ENCODE measurements at places on chromosomes 4 and X.
A peak's percentile ranks its signal among the peaks of the same experiment; 100 is the strongest.

- no peak for DNase-seq
Observed at GRCh38 chr4:107279733-107280132, 243.6 kb upstream of the DKK2 start.

GRCh38 chr4:88240297-88240714 lies 44.1 kb downstream of the PPM1K start:
- no peak for DNase-seq

DNA sequence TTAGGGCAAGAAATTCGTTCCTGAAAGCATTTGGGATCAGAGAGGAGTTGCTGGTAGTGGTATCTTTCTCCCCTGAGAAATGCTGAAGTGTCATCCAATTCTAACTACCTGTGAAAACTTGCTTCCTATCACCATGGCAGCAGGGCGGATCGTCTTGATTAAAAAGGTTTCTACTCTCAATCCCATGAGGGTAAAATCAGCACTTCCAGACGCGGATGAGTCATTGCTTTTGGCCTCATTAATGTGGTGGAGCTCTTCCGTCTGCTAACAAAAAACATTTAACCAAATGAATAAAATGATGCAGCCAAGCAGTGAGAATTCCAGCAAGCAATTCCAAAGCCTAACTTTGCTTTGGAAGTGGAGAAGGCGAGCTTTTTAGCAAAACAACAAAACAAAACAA lies 325.6 kb downstream of the CAMK2D start:
- no peak for DNase-seq

GRCh38 chrX:22392133-22392948 lies 119.6 kb downstream of the CBLL2 start:
- no peak for DNase-seq

- DNase-seq = no peak
Observed at GRCh38 chrX:150203248-150203645, 159.9 kb upstream of the MAMLD1 start.

GRCh38 chr4:138716559-138717335 lies 298.8 kb upstream of the NOCT start:
- no peak for DNase-seq

DNA sequence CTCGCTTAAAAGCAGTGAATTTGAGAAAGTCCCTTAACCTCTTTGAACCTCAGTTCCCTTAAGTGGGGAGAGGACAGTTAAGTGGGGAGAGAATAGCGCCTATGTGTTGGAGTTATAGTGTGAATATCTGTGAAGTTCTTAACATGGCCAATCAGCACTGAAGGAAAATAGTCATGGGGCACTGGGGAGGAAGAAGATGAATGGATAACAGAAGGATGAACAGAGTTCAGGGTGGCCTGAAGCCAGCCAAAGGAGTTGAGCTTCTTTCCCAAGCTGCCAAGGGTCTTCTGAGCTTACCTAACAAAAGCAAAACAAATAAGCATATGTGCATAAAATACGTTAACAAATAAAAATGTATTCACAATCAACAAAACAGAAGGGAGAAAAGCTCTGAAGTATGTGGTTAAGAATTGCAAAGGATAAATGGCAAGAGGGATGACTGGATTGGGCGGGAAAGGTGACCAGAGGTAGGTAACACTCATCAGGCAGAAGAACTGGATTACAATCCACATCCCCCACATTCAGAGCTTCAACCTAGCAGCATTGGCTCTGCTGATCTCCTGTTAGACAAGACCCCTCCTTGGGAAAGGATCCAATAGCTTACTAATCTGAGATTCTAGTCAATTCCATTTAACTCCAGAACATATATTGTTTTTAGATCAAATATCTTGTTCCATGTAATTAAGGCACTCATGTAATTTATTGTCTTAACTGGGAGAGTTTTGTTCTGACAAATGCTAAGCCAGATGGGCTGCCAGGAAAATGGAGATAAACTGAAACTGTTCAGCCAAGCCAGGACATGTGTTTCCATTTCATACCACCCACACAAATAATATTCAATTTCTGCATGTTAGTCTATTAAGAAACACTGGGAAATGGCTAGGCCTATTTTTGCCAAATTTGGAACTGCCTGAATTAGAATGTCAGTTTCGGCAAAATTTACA lies 221.2 kb downstream of the LDB2 start:
- DNase-seq = no peak

- DNase-seq = peak; percentile 22
Observed at GRCh38 chr4:75916091-75916661, 13.9 kb upstream of the PPEF2 start.

- no peak for DNase-seq
Observed at GRCh38 chrX:109959356-109959871, 43.5 kb upstream of the TMEM164 start.

- DNase-seq = no peak
Observed at GRCh38 chr4:74896595-74896994, 36.3 kb upstream of the PARM1 start.

DNA sequence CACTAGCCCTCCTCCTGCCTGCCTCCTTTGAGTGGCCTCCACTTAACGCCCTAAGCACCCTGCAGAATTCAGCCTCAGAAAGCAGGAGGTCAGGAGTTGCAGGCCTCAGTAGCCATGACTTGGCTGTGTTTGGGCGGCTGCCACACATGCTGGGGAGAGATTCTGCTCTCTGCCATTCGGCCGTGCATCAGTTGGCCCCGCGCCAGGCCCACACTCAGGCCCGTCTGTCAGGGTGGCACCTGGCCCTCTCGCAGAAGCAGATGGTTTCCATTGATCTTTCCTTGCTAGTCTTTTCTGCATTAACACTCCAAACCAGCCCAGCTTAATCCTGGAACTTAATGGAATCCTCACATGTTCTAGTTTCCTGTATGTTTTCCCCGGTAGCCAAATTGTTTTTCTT lies 30.7 kb upstream of the ATP6AP2 start:
- DNase-seq = peak; percentile 60

GRCh38 chr4:182250446-182250845 lies 7.2 kb downstream of the TENM3 start:
- DNase-seq = no peak

DNA sequence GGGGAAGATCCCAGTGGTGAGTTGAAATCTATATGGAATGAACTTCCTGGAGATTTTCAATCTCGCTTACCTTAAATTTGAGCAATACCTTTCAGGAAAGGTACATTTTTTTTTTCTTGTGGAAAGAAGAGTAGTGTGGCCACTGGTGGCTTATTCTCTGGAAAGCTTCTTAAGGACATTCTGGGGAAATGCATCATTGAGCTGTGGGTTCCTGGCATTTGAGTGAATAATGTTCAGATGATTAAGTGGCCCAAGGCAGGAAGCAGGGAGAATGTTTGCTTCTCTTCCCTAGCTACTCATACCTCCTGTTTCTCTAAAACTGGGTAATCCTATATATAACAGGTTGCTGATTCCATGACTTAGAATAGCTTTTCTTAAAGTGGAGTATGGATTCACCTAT lies 31.8 kb downstream of the STAG2 start:
- DNase-seq = no peak

- DNase-seq = no peak
Observed at GRCh38 chr4:39051492-39051891, 10.5 kb upstream of the KLHL5 start.

DNA sequence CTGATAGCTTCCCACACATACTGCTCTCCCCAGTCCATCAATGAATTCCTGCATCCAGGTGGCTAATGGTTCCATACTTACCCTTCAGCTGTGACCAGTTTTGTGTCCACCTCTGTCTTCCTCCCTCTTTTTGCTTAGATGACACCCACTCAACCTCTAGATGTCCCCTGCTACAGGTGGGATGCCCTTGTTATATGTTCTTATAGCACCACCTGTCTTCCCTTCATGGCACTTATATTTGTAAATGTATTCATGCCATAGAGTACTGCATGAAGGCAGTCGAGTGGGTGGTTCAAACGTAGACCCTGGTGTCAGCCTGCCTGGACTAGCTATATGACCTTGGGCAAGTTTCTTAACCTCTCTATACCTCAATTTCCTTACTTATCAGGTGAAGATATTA lies 6.5 kb upstream of the USP46 start:
- no peak for DNase-seq

- DNase-seq = no peak
Observed at GRCh38 chr4:185435466-185435865, 9.7 kb upstream of the UFSP2 start.

GRCh38 chrX:155068165-155068564 lies 2.8 kb downstream of the CMC4 start:
- DNase-seq = no peak

DNA sequence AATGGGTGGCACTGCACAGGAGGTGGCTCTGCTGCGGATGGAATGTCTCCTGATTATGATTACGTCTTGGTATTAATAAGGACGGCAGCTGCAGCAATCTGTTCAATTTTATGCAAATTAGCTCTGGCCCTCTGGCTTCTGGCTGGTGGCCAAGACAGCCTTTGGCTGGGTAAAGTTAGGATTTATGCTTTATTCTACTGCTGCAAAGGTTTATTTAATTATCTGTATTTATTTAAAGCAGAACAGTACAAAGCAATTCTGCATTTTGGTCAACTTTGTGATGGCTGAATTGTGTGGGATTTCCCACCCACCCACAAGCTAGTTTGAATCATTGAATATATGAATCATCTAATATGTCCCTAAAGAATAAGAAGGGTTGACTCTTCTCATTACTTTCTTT lies 745.6 kb upstream of the FAM241A start:
- DNase-seq = peak; percentile 33

GRCh38 chrX:39805022-39805421 lies 292.7 kb downstream of the BCOR start:
- DNase-seq = no peak

GRCh38 chrX:9824554-9824953 lies 38.3 kb downstream of the SHROOM2 start:
- no peak for DNase-seq

DNA sequence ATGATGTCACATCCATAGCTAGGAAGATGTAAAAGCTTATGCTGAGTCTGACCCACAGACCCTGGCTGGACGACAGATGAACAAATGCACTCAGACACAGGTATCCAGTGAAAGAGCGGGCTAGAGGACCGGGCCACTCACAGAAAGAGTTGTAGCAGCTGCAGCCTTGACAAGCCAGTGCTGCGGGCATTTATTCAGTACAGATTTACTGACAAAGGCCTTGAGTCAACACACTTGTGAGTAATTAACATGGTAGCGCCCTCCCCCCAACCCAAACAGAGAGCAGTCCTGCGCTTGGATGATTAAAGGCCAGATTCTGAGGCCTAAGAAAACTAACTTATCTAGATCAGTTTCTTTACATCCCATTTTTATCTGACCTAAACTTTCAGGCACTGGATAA lies 244.6 kb downstream of the SPANXN4 start:
- DNase-seq = no peak

DNA sequence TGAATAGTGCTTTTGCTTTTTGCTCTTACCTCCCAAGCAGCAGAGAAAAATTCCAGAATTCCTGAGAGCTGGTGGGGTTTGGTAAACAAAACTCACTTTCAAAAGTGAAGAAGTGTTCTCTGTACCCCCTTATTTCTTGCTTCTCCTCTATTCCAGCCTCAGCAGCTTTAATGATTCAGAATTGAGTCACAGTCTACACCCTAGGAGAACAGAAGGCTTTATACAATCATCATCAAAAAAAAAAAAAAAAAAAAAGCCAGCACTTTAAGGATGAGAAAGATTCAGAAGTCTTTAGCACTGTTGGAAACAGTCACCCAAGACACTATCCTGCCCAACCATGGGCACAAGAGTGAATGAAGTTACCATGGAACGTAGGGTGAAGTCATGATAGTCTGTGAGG lies 1583.1 kb upstream of the PCDH10 start:
- DNase-seq = no peak

DNA sequence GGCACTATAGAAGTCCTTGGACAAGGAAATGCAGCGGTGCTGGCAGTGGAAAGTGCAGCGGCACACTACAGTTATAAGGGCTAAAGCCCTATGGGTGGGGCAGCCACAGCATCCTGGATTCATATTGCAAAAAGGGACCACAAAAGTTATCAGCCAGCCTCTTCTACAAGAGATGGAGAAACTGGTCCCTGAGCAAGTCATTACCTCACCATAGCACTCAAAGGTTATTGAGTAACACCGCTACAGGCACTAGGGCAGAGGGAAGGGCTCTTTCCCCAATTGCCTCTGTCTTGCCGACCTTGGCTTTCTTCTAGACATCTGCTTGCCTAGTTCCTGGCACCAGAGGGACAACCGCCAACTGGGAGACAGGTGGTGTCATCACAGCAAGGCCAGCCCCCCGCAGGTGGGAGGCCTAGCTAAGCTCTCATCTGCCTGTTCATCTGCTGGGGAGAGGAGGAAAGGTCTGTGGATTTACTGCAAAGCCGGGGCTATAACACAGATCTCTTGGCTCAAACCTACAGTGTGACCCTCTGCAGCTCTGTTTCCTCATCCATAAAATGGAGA lies 600.0 kb downstream of the BCOR start:
- DNase-seq = no peak

DNA sequence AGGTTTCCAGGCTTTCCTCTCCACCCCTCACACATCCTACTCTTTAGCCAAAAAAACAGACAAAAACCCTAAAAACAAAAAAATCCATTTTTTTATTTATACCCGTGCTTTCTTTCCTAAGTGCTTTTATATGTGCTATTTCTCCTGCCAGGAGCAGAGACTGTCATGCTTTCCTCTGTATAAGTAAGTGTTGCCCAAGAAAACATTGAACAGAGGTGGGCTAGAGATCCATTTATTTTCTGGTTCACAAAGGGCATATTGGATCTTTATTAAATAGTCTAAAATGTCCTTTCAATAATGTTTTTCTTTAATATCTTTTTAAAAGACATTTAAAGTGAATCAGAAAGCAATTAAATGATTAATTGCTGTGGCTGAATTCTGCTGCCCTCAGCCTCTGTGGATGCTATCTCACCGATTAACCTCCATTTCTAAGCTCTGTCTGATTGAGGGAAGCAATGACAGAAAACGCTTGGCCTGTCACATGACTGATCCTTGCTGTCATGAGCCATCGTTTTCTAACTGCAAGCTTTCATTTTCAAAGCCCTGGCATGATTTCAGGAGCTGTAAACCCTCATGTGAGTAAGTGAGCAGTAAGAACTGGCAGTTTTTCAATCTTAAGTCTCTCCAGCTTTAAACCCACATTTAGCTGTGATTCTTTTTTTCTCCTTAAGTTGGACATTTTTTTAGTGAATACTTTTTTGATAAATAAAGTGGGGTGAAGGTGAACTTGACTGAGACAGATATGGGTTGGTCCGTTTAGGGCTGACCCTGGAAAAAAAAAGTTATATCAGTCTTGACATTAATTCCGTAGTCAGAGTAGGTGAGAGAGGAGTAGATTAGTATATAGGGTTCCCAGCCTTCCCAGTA lies 180.7 kb upstream of the PGRMC2 start:
- no peak for DNase-seq
